CD4-positive, alpha-beta T cell treated with Interleukin-1 beta for 1 hour (primary cell): ENCODE measurements at places on chromosomes 12 and 14.

- DNase-seq, result no peak
Measured at GRCh38 chr14:104593710-104594136, 10.8 kb downstream of the TMEM179 start.

DNA sequence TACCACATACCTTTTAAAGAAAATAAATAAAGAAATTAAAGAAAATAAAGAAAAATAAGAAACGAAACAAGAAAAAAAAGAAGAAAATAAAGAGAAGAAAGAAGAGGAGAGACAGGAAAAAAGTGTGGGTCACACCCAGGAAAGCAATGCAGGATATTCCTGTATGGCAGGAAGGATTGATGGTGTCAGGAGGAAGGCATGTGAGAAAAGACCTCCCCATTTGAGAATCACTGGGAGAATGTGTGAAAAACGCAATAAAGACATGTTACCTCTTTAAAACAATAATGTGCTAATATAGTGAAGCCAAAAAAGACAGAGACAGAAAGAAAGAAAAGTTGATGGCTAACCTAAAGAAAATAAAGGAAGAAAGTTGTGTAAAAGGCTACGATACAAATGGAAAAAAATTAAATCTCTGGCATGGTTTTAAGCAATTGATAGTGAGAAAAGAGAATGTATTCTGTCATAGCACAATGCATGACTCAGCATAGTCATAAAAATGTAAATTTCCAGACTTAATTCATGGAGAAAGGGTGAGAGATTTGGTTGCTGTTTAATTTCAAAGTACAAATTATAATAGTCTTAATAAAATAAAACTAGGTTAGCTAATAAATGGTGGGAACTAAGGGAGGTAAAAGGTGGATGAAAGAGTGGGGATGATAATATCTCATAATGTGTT, 24.3 kb upstream of the FOXG1 start:
- no peak for DNase-seq

DNA sequence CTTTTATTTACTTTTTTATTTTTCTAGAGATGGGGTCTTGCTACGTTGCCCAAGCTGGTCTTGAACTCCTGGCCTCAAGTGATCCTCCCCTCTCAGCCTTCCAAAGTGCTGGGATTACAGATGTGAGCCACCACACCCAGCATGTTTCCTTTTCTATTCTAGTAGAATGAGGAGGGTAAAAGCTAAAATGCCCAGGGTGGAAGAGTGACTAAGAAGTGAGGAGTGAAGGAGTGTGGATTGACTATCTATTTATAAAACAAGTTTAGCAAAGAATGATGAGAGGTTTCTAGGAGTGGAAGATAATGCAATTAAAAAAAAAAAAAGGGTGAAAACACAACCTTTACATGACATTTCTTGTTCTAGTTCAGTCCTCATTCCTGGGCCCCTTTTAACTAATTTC, 29.8 kb upstream of the PKP2 start:
- DNase-seq, result no peak

- no peak for DNase-seq
Measured at GRCh38 chr14:52053044-52053443, 15.8 kb downstream of the NID2 start.

DNA sequence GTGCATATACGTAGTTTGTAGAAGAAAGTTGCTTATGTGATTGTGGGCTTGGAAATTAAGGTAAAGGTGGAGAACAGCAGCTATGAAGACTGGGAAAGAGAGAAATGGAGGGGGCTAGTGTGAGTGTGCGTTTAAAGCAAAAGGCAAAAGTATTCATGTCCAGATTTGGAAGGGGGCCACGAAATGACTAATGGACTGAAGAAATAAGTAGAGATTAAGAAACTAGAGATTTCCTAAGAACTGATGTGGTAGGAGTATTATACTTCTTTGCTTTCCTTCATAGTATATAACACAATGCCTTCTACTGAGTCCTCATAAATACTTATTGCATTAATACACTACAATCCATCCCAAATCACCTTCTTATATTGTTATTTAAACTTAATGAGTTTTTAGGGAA, 298.6 kb upstream of the NOVA1 start:
- no peak for DNase-seq

GRCh38 chr14:53993920-53994607, 37.4 kb upstream of the BMP4 start:
- DNase-seq, result no peak

DNA sequence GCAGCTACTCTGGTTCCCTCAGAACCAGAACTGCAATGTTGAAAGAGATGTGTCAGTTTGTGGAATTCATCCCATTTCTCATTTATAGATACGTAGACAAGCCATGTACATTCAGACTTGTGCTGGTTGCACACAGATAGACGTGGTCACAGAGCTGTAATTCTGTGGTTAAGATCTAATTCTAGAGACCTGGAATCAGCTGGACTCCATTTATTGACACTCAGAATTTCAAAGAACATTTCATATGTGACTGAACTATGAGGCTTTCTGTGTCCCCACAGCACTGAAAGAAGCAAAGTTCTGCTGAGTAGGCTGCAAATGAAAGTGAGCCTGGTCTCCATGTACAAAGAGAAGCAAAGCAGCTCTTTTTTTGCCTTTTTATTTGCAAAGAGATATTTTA, 220.2 kb upstream of the NAV3 start:
- no peak for DNase-seq

- DNase-seq, result no peak
Measured at GRCh38 chr14:59803052-59803540, 67.5 kb downstream of the RTN1 start.

DNA sequence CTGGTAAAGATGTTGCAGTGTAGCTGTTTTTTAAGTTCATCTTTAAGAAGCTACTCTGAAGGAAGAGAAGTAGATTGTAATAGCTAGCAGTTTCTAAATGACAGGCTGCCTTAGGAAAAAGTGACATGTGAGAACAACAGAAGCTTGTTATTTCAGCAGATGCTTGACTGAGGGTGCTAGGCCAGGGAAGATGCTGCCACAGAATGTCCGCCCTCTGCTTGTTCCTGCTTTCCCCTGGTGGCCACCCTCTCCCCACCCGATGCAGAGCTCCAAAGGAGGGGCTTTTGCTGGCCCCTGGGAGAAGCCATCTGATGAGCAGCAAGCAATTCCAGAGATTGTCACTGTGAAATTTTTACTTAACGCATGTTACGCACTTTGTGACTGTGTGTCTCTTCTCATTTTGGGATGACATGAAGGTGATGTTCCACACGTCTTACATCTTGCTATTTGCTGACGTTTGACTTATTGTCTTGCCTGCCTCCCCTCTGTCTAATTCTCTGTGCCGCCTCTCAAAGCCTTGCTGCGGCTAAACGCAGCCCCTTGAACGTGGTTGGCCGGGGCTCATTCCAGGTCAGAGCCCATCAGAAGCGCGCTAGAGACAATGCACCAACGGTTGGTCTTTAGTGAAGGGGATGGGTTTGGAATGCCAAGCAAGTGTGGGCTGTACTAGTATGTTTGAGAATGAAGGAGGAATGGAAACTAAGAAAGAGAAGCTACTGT, 44.8 kb downstream of the WDR20 start:
- DNase-seq, result no peak

GRCh38 chr14:101193106-101193844, 289.8 kb upstream of the RTL1 start:
- DNase-seq, result no peak

DNA sequence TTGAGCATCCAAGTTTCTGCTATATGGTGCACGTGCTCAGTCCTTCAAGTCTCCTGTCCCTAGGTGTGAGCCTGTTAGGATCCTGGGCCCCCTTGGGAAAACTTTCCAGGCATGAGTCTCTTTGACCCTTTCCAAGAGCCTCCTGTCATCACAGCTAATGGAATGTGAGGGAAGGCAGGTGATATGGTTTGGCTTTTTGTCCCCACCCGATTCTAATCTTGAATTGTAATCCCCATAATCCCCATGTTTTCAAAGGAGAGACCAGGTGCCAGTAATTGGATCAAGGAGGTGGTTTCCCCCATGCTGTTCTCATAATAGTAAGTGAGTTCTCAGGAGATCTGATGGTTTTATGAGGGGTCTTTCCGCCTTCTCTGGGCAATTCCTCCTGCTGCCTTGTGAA, 265.5 kb downstream of the ATP23 start:
- no peak for DNase-seq

GRCh38 chr14:67532998-67533753, at the start of gene PLEKHH1:
PLEKHH1 (plus strand) TSS chr14:67533290; CDS start chr14:67541868, 8,578 bp downstream.
- DNase-seq, result peak; percentile 51

GRCh38 chr12:12267742-12268200, 927 bp upstream of the LRP6 start:
- no peak for DNase-seq

- DNase-seq, result no peak
Measured at GRCh38 chr12:103772367-103773108, 68.5 kb downstream of the NT5DC3 start.

- DNase-seq, result no peak
Measured at GRCh38 chr14:47833011-47833410, 157.6 kb upstream of the MDGA2 start.

DNA sequence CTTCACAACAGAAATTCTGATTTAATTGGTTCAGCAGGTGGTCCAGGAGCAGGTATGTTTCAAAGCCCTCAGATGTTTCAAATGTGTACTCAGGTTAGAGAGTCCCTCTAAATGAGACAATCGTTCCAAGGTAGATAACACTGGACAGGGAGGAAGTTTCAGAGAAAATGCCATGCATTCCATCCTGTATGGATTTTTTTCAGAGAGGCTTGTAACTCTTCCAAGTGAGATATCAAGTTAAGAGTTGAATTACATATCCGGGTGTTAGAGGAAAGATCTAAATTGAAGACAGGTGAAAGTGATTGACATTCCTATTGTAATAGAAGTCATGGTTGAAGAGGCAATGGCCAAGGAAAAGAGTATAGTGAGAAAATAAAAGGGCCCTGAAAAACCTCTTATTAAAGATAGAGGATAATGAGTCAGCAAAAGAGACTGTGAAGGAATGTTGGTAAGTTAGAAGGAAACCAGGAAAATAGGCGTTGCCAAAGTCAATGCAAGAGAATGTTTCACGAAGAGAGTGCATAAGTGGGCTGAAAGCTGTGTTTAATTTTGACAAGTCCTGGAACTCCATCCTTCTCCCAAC, 105.8 kb downstream of the BMP4 start:
- DNase-seq, result no peak

DNA sequence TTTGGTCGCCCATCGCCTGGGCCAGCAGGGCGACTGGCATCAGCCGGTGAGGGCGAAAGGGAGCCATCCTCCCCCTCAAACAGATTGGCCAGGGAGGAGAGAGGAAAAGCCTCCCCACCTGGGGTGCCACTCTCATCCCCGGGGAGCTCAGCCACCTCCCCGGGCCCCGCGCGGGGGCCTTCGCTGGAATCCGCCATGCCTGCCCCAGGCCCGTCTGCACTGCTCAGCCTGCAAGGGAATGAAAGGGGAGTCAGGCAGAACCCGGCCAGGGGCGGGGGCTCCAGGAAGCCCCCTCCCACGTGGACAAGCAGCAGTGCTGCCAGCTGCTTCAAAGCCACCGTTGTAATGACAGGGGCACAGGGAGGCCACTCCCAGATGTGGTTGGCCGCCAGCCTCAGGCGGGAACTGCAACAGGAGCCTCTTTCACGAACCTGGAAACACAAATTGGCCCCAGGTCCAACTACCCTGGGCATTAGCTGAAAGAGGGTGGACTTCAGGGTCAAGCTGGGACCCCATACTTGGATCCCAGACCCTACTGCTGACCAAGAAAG, 18.5 kb downstream of the TRPV4 start:
- DNase-seq, result no peak

DNA sequence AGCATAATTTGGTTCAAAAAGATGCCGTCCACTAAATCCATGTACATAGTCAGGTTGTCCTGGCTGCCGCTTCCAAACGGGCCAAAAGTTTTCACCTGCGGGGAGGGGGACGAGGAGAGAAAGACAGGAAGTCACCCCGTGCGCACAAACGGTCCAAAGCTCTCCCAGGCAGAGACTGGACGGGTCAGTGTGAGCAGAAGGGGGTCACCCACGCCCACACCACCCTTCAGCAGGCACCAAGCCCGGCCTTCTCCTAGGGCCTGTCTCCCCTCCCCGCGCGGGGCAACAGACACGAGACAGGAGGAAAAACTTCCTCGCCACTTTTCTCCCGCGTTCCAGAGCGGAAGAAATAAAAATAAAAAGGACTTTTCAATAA, 888 bp downstream of the CCDC88C start:
- DNase-seq, result no peak

GRCh38 chr14:69242311-69243224, 17.4 kb upstream of the GALNT16 start:
- DNase-seq, result peak; percentile 57

DNA sequence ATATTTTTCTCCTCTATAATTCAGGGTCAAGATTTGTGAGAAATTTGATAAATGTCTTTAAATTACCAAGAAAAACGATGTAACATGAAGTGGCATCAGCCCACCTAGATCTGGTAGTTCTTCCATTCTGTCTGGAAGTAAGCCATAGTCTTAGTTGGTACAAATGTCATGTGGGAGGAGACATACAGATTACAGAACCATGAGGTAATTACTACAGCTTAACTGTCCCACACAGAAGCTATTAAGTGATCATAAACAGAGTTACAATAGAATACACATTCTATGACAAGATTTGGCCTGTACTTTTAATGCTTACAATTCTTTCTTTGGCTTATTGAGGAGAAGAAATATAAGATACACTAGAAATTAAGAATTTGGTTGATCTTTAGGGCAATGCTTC, 13.7 kb upstream of the SIX1 start:
- no peak for DNase-seq

DNA sequence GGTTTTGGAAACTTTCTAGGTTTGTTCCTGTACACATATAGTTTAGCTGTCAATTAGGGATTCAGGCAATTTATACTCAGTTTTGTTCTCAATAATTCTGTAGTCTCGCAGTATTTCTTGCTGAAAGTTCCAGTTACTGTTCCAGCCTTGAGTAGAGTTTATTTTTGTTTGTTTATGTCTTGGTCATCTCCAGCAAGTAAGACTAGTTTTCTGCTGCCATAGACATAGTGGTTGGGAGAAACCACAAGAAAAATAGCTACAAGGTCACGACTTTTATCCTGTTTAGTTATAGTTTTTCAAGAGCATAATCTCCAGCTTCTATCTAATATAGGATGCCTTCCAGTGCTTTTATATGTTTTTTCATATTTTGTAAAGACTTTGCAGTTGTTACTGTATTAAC, 99.6 kb upstream of the FOXG1 start:
- no peak for DNase-seq

- DNase-seq, result no peak
Measured at GRCh38 chr12:120093336-120093591, 23.3 kb downstream of the RAB35 start.

GRCh38 chr12:820336-820735, 68.0 kb downstream of the WNK1 start:
- no peak for DNase-seq
